ENCODE measurements at places on chromosomes 5 and 9. TPM values are rescaled to one million over a fixed set of nuclear protein-coding genes. Genes with fewer than 3 reads are reported as not detected.

DNA sequence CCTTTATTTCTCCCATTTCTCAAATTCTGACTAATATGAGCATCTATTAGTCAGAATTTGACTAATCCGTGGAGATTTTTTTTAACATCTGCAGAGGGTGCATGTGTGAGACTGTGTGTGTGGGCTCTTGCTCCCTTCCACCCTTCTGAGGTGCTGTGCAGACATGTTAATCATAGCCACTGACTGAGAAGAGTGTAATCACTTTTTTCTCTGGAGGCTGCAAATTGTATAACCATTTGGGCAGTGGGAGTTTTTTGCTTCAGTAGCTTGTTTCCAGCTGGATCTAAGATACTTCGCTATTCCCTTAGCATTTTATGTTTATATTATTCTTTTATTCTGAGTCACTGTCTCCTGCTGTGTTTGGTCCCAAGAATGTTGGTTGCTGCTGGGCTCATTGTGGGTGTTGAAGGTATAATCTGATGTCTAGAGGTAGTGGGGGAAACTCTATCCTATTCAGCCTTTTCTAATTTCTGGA is 66.2 kb downstream of the ARHGEF28 start:
- DNase-seq: no peak

GRCh38 chr9:112135706-112136105 is 39.4 kb downstream of the SUSD1 start:
- DNase-seq: no peak

DNA sequence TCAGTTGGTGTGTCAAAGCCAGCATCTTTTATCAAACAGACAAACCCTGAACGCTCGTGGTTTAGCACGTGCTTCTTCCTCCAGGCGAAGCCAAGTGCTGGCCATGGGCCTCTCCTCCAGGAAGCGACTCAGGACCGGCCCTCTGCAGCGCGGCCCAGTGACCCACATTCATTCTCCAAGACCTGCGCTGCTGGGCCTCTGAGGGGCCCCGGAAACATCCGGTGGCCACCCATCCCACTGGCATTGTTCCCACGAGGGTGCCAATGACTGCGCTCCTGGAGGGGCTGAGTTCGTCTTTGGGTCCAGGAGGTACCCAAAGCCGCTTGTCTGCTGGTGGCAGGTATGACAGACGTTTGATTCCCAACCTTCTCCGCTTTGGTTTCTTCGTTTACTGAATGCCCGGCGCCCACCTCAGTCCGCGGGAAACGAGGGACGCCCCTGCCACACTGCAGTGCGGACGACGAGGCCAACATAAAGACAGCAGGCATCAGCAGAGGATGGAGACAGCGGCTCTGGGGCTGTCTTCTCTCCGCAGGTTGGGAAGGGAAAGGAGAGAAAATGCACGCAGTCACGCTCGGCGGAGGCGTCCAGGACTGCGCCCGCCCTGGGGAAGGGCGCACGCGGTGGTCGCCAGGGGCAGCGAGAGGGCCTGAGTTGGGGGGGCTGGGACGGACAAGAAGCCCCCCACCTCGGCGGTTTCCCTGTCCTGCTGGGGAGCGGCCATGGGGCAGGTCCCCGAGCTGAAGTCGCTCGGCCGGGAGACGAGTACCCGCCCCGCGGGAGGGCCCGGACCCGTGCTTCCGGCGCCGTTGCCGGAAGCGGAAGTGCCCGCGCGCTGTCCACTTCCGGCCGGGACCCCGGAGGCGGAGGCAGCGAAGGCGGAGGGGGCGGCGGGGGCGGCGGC is at the start of gene EXOC3:
Gene EXOC3, plus strand, starts transcription at position 842 of the 904 bp plus-strand sequence. CDS start 3,030 bp downstream, outside the sequence.
- DNase-seq: peak; percentile 80

CCNI2 gene
- 1.1 TPM for polyA plus RNA-seq

HAPLN1 gene
- 1.5 TPM for polyA plus RNA-seq

- no peak for DNase-seq
Observed at GRCh38 chr5:8848997-8849594, 696.8 kb downstream of the SEMA5A start.

TAF11L8 gene
- polyA plus RNA-seq: not detected

LCN9 gene
- polyA plus RNA-seq: not detected

- no peak for DNase-seq
Observed at GRCh38 chr9:18980189-18980588, 52.8 kb downstream of the SAXO1 start.

Data from GM23338 (cell line).